ENCODE measurements at places on chromosomes 12 and 14. TPM values are rescaled to one million over a fixed set of nuclear protein-coding genes. Genes with fewer than 3 reads are reported as not detected.
A peak's percentile ranks its signal among the peaks of the same experiment; 100 is the strongest.

DNA sequence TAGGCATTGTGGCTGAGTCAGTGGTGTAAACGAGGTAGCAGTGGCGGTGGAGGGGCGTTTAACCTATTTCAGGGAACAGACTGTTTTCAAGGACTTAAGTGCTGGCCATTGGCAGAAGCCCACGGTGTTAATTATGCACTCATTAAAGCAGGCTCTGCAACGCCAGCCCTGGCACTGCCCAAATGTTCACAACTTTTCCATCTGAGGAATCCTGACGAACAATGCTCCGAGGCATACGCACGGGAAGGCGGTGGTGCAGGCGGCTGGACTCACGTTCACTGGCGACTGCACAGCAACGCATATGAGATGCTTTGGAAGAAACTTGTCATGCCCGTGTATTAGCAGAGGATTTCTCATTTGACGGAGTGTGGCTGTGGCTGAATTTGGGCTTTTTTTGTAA is 70.6 kb upstream of the SLC24A4 start:
- DNase-seq: no peak

DNA sequence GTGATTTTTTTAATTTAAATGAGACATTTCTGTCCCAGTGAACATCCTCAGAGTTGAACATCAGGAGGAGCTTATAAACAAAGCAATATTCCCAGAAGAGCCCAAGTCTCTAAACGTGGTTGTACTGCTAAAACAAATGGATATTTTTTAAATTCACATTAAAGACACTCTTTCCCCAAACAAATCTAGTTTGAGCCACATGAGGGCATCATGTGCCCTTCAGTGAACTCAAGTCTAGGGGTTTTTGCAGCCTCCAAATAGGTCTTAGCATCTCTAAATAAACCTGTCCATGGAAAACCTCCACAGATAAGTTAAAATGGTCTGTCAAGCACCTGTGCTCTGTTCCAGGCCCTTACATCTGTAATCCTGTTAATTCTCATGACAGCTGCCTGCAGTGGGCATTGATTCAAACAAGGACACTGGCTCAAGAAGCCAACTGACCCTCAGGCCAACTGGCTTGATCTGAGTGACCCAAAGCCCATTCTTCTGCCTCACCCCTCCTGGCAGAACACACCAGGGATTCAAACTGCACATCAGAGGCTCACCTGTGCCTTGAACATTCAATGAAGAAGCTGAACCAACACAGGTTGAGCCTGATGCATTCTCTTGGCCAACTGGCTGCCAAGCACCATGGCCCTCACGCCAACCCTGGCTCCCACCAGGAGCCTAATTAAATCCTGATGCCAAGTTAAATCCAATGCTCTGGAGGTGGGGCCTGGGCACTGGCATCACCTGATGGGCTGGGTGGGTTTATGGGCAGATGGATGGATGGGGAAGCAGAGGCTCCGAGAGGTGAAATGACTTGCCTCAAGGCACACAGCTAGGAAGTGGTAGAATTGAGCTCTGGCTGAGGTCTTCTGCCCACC is 8.6 kb downstream of the ISCU start:
- DNase-seq: no peak

GRCh38 chr12:105164068-105164467 is 56.5 kb downstream of the WASHC4 start:
- no peak for DNase-seq

The TEX52 gene
- total RNA-seq: not detected

- DNase-seq: no peak
Observed at GRCh38 chr14:69796797-69797500, at the start of gene SLC10A1. TSS of gene SLC10A1 (minus strand) at chr14:69797241. CDS start at chr14:69797155, 86 bp downstream.

- DNase-seq: peak; percentile 53
Observed at GRCh38 chr12:102824218-102824835, 92.7 kb downstream of the PAH start.

DNA sequence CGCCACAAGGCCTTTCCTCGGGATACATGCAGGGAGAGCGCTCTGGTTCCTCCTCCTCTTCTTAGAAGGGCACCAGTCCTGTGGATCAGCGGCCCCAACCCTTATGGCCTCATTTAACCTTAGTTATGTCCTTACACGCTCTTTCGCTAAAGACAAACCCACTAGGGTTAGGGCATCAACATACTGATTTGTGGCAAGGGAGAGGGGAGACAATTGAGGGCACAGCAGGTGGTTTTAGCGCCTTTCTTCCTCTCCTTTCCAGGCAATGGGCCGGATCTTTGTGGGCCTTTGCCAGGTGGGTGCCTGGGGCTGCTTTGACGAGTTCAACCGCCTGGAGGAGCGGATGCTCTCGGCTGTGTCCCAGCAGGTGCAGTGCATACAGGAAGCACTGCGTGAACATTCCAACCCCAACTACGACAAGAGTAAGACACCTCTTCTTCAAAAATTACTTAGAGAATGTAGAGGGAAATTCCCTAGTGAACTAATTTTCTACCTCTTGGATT is 43.6 kb downstream of the DYNC1H1 start:
- DNase-seq: no peak

GRCh38 chr12:6765634-6766581 is at the start of gene PTMS:
TSS of gene PTMS (plus strand) at chr12:6766363. CDS start at chr12:6766706, 343 bp downstream.
- peak; percentile 86 for DNase-seq

DNA sequence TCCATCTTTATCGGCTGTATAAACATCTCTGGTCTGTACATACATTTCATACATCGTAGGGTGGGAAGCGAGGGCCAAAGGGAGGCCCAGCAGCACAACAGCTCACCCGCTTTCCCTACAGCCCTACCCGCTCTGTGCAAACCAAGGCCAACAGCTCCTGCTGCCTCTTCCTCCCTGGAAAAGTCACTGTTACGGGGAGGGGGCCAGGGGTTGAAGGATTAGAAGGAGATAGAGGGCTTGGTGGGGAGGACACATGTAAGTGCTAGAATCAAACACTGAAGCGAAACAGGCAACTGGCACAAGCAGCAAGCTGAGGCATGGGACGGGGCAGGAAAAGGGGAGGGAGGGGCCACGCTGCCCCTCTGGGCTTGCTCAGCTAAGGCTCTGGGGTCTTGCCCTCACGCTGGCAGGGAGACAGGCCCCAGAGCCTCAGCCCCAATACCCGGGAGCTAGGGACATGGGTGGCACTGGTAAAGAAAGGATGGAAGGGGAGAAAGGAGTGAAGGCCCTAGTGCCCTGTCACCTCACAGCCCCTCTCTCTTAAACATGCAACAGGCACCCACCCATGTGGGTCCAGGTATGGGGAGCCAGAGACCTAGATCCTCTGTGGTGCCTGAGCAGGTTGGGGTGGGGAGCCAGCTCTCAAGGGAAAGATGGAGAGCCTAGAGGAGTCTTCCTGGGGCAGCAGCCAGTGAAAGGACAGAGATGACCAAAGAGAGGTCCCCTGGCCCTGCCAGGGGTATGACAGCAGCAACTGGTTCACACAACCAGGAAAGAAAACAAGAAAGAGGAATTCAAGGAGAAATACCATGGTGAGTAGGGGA is 14.4 kb downstream of the SPRYD3 start:
- peak; percentile 22 for DNase-seq

DNA sequence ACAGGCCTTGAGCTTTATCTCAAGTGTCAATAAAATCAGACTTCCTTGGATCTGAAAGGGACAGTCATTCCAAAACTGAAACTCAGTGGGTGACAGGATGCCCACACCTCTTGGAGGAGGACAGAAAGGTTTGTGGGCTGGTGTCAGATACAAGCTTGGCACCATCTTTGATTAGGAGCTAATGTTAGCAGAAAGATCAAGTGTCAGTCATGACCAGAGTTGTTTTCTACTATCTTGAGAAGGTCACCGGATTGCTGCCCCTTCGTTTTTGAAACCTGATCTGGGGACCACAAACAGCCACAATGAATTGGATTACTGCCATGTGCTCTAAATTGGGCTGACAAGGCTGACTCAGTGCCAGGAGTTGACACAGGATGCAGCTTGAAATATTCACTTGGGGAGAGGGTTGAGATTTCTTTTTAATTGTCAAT is 88.3 kb downstream of the OTOGL start:
- no peak for DNase-seq

The HPD gene
- 3.2 TPM for total RNA-seq

DNA sequence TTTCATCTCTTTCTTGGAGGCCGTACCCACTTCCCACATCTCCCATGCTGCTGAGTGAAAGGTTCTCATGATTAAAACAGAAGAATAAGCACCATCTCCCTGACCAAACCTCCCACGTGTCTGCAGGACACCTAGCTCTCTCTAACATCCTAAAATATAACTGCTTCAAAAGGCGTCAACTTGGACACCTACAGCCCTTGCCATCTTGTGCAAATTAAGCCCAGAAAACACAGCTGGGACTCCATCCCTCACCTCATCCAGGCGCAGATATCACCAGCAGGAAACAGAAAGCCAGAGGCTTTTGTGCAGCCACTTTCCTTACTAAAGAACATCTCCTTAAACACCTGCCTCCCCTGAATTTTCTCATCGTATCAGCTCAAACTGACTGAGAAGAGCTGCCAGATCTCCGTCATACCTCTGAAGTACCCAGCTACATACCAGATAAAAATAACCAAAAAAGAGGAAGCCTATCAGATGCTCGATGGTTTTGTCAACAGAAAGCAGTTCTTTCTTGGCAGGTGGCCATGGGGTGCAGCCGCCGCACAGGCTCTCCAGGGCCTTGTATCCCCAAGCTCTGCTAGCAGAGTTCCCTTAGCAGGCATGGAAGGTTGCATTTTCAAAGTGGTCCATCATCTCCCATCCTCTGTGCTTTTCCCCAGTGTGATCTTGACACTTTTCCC is 28.8 kb downstream of the MAP3K9 start:
- DNase-seq: no peak

The PMEL gene
- not detected for total RNA-seq

- DNase-seq: no peak
Observed at GRCh38 chr12:4289998-4290790, 16.6 kb downstream of the CCND2 start.

DNA sequence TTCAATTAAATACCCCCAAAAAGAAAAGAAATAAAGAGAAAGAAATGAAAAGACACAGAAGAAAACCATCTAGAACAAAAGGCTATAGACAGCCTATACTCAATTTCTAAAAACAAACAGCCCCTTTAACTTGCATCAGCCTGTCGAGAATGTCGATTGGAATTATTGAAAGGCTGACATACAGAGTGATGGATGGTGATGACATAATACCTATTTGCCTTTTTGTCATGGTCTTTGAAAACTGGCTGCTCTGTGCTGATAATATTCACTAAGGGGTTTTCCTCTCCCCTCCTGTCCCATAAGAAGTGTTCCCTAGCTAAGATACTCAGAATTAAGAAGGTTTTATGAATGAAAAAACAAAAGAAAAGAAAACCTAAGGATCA is 393.7 kb downstream of the SOX5 start:
- DNase-seq: no peak

DNA sequence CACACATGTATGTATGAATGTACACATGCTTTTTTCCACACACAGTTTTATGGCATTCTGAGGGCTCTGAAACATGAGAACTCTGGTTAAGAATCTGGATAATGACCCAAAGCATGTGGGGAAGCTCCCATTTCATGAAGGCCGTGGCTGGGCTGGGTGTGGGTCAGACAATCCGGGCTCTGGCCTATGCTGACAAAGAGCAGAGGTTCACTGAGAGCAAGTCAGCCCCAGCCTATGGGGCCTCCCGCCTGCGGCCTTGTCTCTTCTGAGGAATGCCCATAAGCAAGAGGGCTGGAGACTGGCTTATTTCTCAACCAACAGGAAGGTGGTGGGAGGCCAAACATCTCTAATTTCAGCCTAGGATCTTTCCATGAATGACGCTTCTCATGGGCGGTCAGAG is 8.5 kb downstream of the MYH6 start:
- DNase-seq: no peak

The HOXC6 gene
- 7.6 TPM for total RNA-seq

The FAM90A1 gene
- 0.58 TPM for total RNA-seq

The C12orf54 gene
- not detected for total RNA-seq

GRCh38 chr14:73887694-73888459 is 1.2 kb downstream of the ZNF410 start:
- DNase-seq: no peak

DNA sequence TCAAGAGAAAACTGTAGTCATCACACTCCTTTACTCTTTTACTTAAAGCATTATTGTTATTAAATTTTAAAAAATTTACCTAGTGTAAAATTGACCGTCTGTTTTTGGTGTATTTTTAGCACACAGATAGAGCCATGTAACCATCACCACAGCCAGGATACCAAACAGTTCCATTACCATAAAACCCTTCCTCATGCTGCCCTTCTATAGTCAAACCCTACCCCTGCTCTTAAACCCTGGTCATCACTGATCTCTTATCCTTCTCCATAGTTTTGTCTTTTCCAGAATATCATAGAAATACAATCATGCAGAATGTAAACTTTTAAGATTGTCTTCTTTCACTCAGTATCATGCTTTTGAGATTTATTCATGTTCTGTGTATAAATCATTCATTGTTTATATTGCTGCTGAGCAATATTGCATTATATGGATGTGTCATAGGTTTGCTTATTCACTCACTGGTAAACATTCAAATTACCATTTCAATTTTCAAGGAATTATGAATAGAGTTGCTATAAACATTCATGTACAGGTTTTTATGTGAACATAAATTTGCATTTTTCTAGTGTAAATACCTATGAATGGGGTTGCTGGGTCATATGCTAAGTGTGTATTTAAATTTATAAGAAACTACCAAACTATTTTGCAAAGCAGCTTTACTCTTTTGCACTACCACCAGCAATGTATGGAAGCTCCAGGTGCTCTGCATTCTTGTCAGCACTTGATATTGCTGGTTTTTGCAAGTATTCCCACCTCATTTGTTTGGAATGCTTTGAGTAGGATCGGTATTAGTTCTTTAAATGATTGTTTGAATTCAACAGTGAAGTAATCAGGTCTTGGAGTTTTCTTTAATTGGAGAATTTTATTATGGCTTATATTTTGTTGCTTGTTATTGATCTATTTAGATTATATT is 125.5 kb downstream of the LMNTD1 start:
- no peak for DNase-seq

Data from psoas muscle (tissue), 8 donors.